ENCODE measurements at places on chromosomes 12 and 14.

- no peak for DNase-seq
These were observed 547.1 kb upstream of the USP15 start for GRCh38 chr12:61713121-61713520.

- no peak for DNase-seq
These were observed 64.0 kb downstream of the MYF5 start for GRCh38 chr12:80780746-80781145.

- DNase-seq = no peak
These were observed 18.3 kb downstream of the TTC7B start for GRCh38 chr14:90797919-90798318.

DNA sequence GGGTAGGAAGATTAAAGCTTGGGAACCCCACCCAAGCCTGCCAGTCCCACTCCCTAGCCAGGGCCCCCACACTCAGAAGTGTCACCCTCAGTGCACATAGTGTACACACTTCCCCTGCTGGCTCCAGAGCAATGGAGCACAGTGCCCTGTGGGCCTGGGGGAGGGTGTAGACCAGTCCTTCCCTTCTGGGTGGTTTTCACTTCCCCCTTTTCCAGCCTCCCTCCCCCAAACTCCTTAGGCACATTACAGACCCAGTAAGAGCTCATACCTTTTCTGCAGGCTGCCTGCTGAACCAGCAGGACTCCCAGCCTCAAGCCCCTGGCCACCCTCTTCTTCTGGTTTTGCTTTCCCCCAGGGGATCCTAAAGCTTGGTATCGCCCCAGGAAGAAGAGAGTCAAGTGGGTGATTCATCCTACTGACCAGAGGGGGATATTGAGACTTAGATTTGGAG, at the start of gene ZNF385A:
TSS of gene ZNF385A (minus strand) at position 143 of the 451 bp plus-strand sequence. CDS start 219 bp downstream, outside the sequence.
- no peak for DNase-seq

DNA sequence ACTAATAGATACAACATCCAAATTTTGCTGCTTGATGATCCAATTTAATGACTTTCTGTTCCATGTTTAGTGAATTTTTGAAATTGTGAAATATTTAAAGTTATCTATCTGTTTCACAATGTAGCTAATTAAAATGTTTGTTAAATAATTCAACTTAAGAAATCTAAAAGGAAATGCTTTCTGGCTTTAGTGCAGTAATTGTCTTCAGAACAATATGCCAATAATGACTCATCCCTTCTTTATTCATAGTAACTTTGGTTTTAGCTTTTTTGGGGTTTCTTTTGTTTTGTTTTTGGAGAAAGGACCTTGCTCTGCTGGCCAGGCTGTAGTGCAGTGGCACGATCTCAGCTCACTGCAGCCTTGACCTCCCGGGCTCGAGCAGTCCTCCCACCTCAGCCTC, 479.2 kb upstream of the RGS6 start:
- no peak for DNase-seq

GRCh38 chr12:100632445-100632892, 59.0 kb downstream of the GAS2L3 start:
- no peak for DNase-seq

GRCh38 chr12:122265476-122265875, 818 bp downstream of the VPS33A start:
- no peak for DNase-seq

GRCh38 chr14:21100931-21101330, at the start of gene TMEM253:
Gene TMEM253, plus strand, starts transcription at chr14:21101066. Its CDS starts 278 bp downstream, at chr14:21101344.
- no peak for DNase-seq

GRCh38 chr14:102795060-102795925, 18.0 kb downstream of the TRAF3 start:
- DNase-seq = no peak

DNA sequence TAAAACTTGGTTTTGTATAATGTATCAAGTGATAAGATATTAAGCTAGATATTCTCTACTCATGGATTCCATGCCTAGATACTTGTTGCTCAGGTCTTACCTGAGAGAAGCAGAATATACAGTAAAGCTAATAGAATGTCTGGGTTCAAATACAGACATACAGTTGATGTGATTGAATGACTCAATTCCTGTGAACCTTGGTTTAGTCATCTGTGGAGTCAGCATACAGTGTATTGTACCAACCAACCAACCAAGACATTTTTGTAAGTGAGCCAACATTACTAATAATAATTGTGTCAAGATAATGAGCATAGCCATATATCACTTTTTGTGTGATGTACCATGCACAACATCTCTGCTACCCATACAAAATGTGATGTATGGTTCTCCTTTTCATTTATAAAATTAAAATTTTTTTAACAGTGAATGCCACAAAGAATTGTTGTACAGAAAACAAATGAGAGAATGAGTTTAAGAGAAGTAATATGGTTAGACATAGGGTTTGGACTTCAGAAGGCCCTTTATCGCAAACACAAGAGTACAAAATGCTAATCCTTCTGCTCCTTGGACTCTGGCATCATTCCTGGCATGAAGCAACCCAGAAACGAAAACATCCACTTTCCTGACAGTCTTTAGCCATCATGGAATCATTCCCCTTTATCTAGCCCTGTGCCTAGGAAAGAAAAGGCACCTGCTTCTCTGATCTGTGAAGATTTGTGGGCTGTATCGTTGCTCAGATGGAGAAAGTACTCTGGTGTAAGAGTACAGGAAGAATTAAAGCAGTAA, 977.2 kb upstream of the USP15 start:
- no peak for DNase-seq

DNA sequence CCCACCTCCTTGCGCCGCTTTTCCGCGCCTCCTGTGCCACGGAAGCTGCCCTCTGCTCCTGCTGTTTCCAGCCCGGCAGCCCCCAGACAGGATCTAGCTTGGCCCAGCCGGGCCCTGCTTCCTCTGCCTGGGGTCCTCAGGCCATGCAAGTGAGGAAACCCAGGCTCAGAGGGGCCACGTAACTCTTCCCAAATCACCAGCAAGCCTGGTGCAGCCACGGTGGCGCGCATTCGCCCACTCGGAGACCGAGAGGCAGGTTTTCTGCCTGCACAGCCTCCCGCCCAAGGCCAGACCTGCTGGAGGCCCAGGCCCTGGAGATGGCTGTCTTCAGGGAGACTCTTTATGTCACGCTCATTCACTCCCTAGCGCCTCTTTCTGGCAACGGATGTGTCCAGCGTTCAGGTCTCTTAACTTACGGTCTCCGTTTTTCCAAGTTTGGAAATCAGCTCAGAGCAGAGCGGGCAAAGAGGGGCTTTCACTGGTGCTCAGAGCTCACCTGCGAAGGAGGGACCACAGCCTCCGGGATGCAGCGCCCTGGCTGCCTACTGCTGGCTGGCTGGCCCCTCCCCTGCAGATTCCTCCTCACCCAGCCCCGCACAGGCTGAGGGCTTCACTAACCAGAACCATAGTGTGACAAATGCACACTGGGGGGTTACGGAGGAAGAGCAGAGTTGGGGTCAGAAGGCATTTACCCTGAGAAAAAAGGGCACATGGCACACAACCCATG, 20.6 kb upstream of the CEP170B start:
- DNase-seq = no peak

DNA sequence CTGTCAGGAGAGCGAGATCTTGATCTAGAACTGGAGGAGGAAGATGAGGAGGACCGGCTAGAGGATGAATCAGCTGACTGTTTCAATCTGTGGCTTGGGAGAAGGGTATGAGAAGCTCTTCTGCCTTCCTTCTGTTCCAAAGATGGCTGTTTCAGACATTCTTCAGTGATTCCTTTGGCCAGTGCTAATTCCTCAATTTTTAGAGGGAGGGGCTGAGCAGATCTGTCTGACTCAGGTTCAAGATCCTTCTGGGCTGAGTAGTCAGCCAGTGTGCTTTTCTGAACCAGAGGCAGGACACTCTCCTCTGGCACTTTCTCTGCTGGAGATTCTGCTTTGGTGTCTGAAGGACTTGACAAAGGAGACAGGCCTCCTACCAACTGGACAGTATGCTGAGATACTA, 15.2 kb downstream of the ACIN1 start:
- DNase-seq = no peak

DNA sequence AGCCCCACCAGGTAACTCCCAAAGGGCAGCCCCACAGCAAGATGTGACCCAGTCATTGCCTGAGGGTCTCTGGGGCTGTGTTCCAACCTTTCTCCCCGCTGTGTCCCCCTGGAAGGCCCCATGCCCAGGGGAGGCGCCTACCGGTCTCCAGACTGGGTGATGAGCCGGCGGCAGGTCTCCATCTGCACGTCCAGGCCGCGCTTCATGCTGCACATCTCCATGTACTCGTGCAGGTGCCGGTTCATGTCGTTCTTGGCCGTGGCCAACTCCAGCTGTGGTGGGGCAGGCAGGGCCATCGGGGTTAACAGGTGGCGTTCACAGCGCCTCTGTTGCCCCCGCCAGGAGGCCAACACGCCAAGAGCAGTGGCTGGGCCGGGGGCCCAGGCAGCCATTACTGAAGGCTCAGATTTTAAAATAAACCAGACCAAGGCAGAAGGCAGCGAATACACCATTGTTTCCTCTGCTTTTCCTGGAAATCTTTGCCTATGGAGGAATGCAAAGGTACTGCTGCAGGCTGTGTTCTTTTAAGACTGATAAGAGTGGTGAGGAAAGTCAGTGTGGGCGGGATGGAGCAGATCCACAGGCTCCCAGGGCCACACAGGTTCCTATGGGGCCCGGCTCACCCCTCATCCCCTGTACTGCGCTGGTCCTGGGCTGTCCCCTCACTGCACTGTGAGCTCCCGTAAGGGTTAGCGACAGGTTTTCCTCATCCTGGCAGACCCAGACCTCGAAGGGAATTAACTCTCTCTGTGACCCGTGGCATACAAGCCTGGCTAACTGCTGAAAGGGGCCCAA, 7.3 kb downstream of the GAPDH start:
- no peak for DNase-seq

DNA sequence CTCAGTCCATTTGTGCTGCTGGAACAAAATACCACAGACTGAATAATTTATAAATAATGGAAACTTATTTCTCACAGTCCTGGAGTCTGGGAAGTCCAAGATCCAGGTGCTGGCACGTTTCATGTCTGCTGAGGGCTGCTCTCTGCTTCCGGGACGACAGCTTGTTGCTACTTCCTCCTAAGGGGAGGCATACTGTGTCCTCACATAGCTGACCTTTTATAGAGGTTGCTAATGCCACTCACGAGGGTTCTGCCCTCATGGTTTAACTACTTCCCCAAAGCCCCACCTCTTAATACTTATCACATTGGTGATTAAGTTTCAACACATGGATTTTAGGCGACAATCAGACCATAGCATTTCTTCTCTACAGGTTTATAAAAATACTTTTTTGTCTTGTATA, 411.1 kb downstream of the NRXN3 start:
- DNase-seq = no peak

- DNase-seq = peak; percentile 21
These were observed 207.2 kb upstream of the SRRM4 start for GRCh38 chr12:118773956-118774723.

DNA sequence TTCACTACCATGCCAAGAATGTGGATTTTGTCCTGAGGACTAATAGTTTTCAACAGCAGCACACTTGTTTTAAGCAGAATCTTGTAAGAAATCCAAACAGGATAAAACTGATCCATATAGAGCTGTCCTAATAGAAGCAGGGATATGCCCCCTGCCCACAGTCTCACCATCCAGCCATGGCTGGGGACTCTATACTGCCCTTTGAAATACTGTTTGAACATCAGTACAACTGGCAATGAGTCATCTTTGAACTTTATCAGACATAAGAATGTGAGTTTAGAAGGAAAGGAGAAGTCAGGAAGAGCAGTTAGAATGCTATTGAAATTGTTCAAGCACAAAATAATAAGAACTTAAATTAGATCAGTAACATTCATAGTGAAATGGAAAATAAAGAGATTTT, 3.8 kb upstream of the C12orf42 start:
- DNase-seq = no peak

GRCh38 chr12:24929953-24930352, 18.9 kb downstream of the BCAT1 start:
- no peak for DNase-seq

- DNase-seq = no peak
These were observed 35.1 kb upstream of the KLHDC2 start for GRCh38 chr14:49732896-49733295.

GRCh38 chr12:93848523-93849101, 171.4 kb downstream of the CRADD start:
- DNase-seq = no peak

GRCh38 chr12:49347311-49348193, 864 bp downstream of the DNAJC22 start:
- DNase-seq = peak; percentile 81

GRCh38 chr14:36315159-36315853, 5.1 kb downstream of the MBIP start:
- DNase-seq = no peak

DNA sequence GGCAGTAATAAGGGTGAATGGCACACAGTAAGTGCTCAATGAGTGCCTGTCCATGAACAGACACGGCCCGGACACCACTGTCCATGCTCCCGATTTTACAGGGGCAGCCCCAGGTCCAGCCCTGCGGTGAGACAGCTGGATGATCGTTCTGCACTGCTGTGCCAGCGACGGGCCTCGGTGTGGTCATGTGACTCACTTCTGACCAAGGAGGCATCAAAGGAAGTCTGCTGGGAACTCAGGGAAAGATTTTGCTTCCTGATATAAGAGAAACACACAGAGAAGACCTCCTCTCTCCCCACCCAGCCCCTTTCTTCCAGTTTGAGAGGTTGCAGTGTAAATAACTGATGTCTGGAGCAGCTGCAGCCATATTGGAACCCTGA, 126.6 kb downstream of the SCARB1 start:
- DNase-seq = no peak

- DNase-seq = no peak
These were observed 861 bp downstream of the IL26 start for GRCh38 chr12:68224613-68225285.

GRCh38 chr14:96592591-96593386, 90.6 kb downstream of the PAPOLA start:
- DNase-seq = peak; percentile 27

GRCh38 chr14:84085493-84085892, 1444.5 kb upstream of the FLRT2 start:
- DNase-seq = no peak

DNA sequence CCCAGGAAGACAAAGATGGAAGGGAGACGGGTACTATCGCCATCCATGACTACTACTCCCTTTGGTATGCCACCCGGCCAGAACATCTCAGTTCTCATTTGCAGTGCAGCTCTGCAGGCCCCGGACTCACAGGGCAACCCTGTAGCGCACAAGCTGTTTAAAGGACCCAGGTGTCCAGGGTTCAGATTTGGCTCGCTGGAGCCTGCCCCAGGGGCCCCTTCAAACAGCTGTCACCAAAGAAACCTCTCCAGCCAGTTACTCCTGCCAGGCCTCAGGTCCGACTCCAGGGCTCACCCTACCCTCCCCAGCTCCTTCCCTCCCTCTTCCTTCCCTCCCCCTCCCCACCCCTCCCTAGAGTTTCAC, 5.5 kb upstream of the CHD4 start:
- DNase-seq = no peak

- no peak for DNase-seq
These were observed 14.3 kb downstream of the MCRS1 start for GRCh38 chr12:49553512-49554088.

- DNase-seq = no peak
These were observed 72.9 kb upstream of the C14orf180 start for GRCh38 chr14:104506461-104507253.

GRCh38 chr12:108575199-108575912, 13.0 kb downstream of the ISCU start:
- DNase-seq = no peak

GRCh38 chr12:95922231-95922630, 20.2 kb downstream of the CCDC38 start:
- DNase-seq = no peak

- DNase-seq = no peak
These were observed 6.3 kb upstream of the TPCN1 start for GRCh38 chr12:113214895-113215400.

- no peak for DNase-seq
These were observed at the start of gene APOLD1 for GRCh38 chr12:12784911-12785814. Gene APOLD1, plus strand, starts transcription at chr12:12785659. Its CDS starts 33 bp downstream, at chr12:12785692.

GRCh38 chr14:72608391-72609204, 285.3 kb downstream of the DPF3 start:
- no peak for DNase-seq

Measured in anterior cingulate cortex (tissue), 58 donors.